CD4-positive, alpha-beta T cell (primary cell): ENCODE measurements at places on chromosomes 1 and 21.

- no peaks in the 10 kb centered on the region for H3K4me1 ChIP-seq
- H3K36me3 ChIP-seq = no peaks in the 10 kb centered on the region
- no peaks in the 10 kb centered on the region for H3K27me3 ChIP-seq
- no peak overlapping the region for H3K27ac ChIP-seq
Measured at GRCh38 chr1:43622471-43622870, 27.5 kb upstream of the KDM4A start.

- DNase-seq = no peak
- H3K27ac ChIP-seq = no peak overlapping the region
- H3K4me1 ChIP-seq = peaks cover 18% of the 10 kb centered on the region
- H3K36me3 ChIP-seq = no peaks in the 10 kb centered on the region
- peak overlapping the region; percentile 48 for H3K4me3 ChIP-seq
Measured at GRCh38 chr1:11479375-11479979, 522 bp downstream of the DISP3 start.

DNA sequence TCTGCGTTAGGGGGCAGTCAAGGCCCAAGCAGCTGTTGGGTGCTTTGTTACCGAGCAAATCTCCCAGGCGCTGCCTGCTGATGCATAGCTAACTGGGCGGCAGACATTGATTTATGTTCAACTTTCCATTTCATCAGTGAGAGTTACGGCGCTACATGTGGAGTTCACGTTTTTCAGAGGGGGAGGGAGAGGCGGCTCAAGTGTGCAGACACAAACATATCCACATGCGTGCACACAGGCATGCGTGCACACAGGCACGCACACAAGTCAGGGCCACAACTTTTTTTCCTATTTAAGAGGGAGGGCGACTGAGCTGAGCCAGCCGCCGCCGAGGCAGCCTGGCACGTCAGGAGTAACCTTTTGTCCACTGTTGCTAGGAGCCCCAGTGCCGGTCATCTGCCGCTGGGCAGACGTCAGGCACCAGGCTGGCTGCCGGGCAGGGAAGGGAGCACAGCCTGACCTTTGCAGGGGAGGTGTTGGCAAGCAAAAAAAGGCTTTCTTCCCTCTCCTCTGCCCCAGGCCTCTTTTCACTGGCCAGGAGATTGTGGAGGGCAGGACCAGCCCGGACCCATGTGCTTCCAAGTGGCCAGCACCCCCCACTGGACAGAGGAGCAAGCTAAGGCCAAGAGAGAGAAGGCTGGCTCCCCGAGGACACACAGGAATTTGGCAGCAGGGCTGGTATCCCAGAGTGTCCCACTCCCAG, 73.3 kb downstream of the MRPL37 start:
- H3K27me3 ChIP-seq = no peaks in the 10 kb centered on the region
- H3K27ac ChIP-seq = no peak overlapping the region
- DNase-seq = no peak
- H3K4me1 ChIP-seq = peaks cover 30% of the 10 kb centered on the region
- no peak overlapping the region for H3K4me3 ChIP-seq
- peaks cover 3% of the 10 kb centered on the region for H3K36me3 ChIP-seq

DNA sequence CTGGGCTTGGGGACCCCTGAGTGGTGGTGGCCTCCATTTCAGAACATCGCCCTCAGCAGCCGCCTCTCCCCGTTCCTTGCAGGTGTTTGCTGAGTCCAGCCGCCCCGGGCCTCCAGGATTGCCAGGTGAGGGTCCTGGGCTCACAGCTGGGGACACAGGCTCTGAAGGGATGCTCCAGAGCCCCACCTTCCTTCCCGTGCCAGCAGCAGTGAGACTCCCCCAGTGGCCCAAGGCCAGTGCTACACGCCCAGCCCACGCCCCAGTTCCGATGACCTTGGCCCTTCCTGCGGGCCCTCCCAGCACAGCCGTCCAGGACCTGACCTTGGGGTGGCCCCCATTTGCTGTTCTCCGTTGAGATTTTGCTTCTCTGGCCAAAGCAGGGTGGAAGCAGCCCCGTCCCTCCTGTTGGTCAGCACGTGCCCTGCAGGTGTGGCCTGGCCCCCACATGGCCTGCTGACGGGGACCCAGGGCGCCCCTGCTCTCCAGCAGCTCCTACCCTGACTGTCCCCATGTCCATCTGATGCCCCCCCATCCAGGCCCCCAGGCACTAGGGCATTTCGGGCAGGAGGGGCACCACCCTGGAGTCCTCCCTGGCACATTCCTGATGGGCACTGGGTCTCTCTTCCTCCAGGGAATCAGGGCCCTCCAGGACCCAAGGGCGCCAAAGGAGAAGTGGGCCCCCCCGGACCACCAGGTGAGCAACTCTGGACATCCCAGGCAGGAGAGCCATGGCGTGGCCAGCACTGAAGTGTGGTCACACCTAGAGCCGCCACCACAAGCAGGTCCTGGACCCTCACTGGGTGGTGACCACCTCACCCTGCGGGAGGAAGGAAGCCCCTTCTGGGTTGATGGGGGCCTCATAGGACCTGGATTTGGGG, 45.0 kb downstream of the SLC19A1 start:
- H3K4me3 ChIP-seq = no peak overlapping the region
- no peak for DNase-seq
- H3K4me1 ChIP-seq = peaks cover 3% of the 10 kb centered on the region
- H3K36me3 ChIP-seq = peaks cover 3% of the 10 kb centered on the region

DNA sequence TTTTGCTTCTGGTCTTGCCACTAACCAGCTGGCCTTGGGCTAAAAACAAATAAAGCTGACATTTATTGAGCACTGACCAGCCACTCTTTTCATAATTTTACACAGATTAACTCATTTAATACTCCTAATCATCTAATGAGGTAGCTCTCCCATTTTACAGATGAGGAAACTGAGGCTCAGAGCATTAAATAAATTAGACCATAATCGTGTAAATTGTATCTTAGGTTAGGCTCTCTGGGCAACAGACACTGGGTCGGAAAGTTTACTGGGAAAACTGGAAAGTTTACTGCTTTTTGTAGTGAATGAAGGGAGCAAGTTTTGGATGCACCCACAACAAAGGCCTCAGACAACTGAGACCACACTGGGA, 7.3 kb downstream of the BMP8B start:
- no peak overlapping the region for H3K27ac ChIP-seq
- no peaks in the 10 kb centered on the region for H3K27me3 ChIP-seq
- no peaks in the 10 kb centered on the region for H3K36me3 ChIP-seq
- DNase-seq = no peak
- H3K4me1 ChIP-seq = no peaks in the 10 kb centered on the region

GRCh38 chr1:94039514-94039870, 81.5 kb downstream of the ABCA4 start:
- no peaks in the 10 kb centered on the region for H3K27me3 ChIP-seq
- no peaks in the 10 kb centered on the region for H3K4me1 ChIP-seq
- H3K27ac ChIP-seq = no peak overlapping the region
- DNase-seq = peak; percentile 69
- no peaks in the 10 kb centered on the region for H3K36me3 ChIP-seq
- H3K4me3 ChIP-seq = no peak overlapping the region

- H3K27me3 ChIP-seq = no peaks in the 10 kb centered on the region
- H3K4me3 ChIP-seq = no peak overlapping the region
- H3K27ac ChIP-seq = no peak overlapping the region
Measured at GRCh38 chr1:210446479-210446878, 117.8 kb downstream of the HHAT start.

GRCh38 chr1:222247081-222247480, 300.8 kb downstream of the HHIPL2 start:
- no peak overlapping the region for H3K4me3 ChIP-seq
- no peaks in the 10 kb centered on the region for H3K27me3 ChIP-seq
- no peaks in the 10 kb centered on the region for H3K36me3 ChIP-seq
- no peak for DNase-seq
- no peak overlapping the region for H3K27ac ChIP-seq
- no peaks in the 10 kb centered on the region for H3K4me1 ChIP-seq

DNA sequence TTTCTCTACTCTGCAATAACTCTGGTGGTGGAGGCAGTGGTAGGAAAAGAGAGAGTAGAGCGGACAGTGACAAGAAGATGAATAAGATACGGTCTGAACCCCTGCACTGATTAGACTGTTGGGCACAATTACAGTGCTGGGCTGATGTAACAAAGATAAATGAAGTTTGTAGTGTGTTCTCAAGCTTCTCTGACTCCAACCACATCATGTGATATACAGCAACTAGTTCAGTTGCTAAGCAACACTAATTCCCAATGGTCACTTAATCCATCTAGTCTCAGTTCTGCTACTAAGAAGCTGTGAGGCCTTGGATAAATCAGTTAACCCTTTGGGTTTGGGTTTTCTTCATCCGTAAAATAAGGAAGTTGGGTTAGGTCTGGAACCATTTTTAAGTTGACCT, 17.3 kb downstream of the DDR2 start:
- H3K27me3 ChIP-seq = no peaks in the 10 kb centered on the region
- H3K4me3 ChIP-seq = no peak overlapping the region
- DNase-seq = no peak
- H3K4me1 ChIP-seq = no peaks in the 10 kb centered on the region

DNA sequence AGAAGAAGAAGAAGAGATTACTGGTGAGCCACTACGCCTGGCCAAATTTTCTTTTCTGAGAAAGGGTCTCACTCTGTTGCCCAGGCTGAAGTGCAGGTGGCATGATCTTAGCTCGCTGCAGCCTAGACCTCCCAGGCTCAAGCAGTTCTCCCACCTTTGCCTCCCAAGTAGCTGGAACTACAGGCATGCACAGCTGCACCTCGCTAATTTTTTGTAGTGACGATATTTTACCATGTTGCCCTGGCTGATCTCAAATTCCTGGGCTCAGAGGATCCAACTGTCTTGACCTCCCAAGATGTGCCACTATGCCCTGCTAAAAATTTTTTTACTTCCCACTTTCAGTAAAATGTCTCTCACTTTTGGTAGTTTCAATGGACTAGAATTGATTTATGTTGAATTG, 24.4 kb downstream of the TMEM200B start:
- no peaks in the 10 kb centered on the region for H3K27me3 ChIP-seq
- no peak overlapping the region for H3K4me3 ChIP-seq
- H3K27ac ChIP-seq = no peak overlapping the region
- H3K36me3 ChIP-seq = peaks cover 76% of the 10 kb centered on the region
- DNase-seq = no peak
- no peaks in the 10 kb centered on the region for H3K4me1 ChIP-seq

DNA sequence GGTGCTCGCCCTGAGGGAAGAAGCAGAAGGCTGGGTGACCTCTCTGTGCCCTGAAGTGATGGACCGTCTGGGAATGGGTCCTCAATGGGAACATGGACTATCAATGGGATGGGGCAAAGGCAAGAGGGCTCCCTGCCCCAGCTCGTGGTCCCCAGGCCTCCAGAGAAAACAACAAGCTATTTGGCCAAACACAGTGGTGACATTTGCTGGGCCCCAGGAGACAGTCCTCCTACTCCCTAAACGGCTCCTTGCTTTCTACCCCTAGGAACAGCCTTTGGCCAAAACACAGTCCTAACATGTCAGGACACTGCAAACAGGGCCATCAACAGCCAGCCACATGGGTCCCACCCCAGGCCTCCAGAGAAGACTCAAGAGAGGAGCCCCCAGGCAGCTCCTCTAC, 102.8 kb downstream of the RAVER2 start:
- no peak overlapping the region for H3K27ac ChIP-seq
- no peak overlapping the region for H3K4me3 ChIP-seq
- H3K4me1 ChIP-seq = no peaks in the 10 kb centered on the region
- no peak for DNase-seq

GRCh38 chr1:36304970-36305914, 926 bp upstream of the SH3D21 start:
- H3K36me3 ChIP-seq = peaks cover 42% of the 10 kb centered on the region
- H3K4me3 ChIP-seq = no peak overlapping the region
- no peaks in the 10 kb centered on the region for H3K27me3 ChIP-seq

DNA sequence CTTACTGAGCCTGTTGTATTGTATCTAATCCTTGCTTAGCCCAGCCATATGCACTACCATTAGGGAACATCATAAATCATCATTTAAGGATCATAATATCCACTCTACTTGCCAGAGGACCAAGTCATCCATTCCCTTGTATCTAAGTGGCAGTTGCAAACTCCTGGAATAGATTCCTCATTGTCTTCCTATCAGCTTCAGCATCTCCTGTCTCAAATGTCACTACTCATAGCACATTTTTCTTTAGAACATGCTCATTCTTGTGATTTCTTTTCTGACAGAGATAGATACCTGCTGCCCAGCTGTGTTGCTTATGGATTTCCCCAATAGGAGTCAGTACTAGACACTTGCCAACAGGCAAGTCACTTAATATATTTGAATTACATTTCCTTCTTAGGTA, 84.3 kb downstream of the OLFML3 start:
- no peak for DNase-seq
- H3K36me3 ChIP-seq = no peaks in the 10 kb centered on the region
- H3K27me3 ChIP-seq = no peaks in the 10 kb centered on the region

DNA sequence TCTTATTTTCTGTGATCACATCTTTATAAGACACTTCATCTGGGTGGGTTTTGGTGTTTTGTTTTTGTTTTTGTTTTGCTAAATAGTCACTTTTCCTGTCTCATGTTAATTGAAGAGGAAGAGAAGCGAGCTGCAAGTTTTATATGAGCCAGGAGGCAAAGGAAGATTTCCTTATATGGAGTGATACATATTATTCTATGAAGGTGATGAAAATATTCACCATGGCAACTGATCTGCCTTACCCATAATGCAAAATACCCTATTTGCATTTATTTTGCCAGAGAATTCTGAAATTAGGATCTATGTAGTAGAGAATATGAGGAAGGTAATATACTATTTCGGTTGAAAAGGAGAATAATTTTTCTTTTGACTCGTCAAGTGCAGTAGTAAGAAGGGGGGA, 13.9 kb downstream of the CXADR start:
- no peaks in the 10 kb centered on the region for H3K36me3 ChIP-seq
- H3K27ac ChIP-seq = no peak overlapping the region
- no peak for DNase-seq
- no peaks in the 10 kb centered on the region for H3K27me3 ChIP-seq

DNA sequence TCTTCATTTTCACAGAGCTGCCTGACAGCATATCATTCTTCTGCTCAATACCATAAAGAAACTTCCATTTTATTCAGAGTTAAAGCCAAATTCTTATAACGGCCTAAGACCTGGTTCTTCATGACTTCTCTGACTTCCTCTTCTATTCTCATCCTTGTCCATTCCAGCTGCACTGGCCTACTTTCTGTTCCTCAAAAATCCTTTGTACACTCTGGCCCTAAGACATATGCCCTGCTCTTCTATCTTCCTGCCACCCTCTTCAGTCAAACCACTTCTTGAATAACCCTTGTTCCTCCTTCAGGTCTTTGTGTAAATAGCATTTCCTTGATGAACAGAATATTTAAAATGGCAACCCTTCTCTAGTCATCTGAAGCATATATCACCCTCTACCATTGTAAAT, 1338.7 kb upstream of the ADGRL2 start:
- no peaks in the 10 kb centered on the region for H3K4me1 ChIP-seq
- H3K27ac ChIP-seq = no peak overlapping the region
- H3K36me3 ChIP-seq = no peaks in the 10 kb centered on the region
- H3K27me3 ChIP-seq = no peaks in the 10 kb centered on the region

- no peaks in the 10 kb centered on the region for H3K36me3 ChIP-seq
- H3K4me3 ChIP-seq = no peak overlapping the region
- no peaks in the 10 kb centered on the region for H3K27me3 ChIP-seq
- DNase-seq = no peak
- H3K4me1 ChIP-seq = no peaks in the 10 kb centered on the region
- H3K27ac ChIP-seq = no peak overlapping the region
Measured at GRCh38 chr21:46163380-46163779, 8.0 kb upstream of the FTCD start.

- H3K4me1 ChIP-seq = no peaks in the 10 kb centered on the region
- H3K27ac ChIP-seq = no peak overlapping the region
- no peak for DNase-seq
- H3K4me3 ChIP-seq = no peak overlapping the region
- H3K36me3 ChIP-seq = no peaks in the 10 kb centered on the region
Measured at GRCh38 chr1:59261537-59261936, 35.4 kb upstream of the FGGY start.
